ENCODE measurements at places on chromosomes 7 and 10.
A peak's percentile ranks its signal among the peaks of the same experiment; 100 is the strongest.

DNA sequence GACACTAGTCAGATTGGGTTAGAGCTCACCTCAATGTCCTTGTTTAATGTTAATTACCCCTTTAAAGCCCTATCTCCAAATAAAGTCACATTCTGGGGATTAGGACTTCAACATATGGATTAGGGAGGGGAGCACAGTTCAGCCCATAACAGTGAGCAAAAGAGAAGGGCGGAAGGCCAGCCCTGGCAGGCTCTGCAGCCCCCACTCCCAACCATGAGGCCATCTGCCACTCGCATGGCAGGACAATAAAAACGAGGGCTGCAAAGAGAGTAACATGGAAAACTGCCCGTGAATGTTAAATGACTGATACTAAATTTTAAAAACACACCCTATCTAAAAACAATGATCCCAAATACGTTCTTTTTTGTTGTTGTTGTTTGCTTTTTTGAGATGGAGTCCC is 38.7 kb downstream of the RGS10 start:
- no peak for DNase-seq

GRCh38 chr10:32084185-32084851 is 28.1 kb upstream of the KIF5B start:
- peak; percentile 17 for DNase-seq

DNA sequence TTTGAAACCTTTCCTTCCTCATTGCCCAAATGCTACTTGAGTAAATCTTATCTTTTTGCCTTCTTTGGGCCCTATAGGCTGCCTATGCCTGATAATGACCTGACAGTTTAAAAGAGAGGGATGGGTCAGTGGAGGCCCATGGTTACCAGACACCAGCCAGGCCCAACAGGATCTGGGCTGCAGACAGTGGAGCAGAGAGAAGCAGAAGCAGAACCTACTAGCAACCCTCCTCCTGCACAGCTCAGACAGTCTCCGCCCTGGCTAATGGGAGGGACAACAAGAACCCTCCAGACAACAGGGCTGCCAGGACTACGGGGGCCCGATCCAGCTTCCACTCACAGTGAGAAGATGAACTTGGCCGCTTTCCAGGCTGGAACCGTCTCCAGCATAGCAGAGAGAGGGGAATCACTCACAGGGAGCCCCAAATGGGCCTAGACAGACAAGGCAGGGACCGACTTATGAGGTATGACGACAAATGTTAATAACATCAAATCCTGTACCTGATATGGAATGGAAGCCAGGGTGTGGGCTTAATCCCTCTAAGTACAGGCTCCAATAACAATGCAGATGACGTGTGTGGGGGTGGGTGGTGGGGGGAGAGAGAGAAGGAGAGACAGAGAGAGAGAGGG is 31.7 kb upstream of the DGKI start:
- peak; percentile 22 for DNase-seq

DNA sequence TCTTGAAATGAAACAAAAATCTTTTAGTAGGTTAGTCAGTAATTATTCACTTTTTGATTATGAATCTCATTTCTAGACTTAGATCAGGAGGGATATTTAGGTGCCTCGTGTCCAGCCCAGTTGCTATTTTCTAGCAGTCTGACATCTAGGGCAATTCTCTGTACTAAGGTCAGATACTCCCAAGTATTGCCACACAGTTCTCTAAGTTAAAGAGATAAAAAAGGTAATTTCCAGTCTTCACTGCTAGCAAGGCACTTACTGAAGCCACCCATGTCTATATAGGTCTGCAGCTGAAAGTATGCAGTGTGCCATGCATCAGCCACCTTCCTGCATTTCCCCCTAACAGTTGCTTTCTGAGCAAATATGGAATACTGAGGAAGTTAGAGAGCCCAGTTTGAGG is 83.4 kb downstream of the PON1 start:
- no peak for DNase-seq

- no peak for DNase-seq
These were observed 759.8 kb downstream of the CNTNAP2 start for GRCh38 chr7:146876411-146876810.

DNA sequence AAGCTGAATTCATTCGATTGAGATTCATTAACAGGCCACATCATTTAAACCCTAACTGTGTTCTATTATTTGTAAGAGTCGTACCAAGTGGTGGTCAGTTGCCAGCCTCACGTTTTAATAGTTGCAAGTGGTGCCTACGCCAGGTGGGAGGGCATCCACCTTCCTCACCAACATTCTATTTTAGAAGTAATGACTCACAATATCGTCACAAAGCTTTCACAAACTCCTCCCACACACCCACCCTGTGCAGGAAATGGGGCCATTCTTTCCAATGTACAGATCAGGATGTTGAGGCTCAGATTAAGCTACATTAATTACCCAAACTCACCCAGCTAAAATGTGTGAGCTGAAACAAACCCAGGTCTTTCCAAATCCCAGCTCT is 77.3 kb upstream of the SAMD8 start:
- no peak for DNase-seq
